ENCODE measurements at places on chromosomes 1 and 21.
A peak's percentile ranks its signal among the peaks of the same experiment; 100 is the strongest.

- peak; percentile 11 for DNase-seq
Measured at GRCh38 chr1:248243204-248243603, 12.0 kb downstream of the OR2M4 start.

DNA sequence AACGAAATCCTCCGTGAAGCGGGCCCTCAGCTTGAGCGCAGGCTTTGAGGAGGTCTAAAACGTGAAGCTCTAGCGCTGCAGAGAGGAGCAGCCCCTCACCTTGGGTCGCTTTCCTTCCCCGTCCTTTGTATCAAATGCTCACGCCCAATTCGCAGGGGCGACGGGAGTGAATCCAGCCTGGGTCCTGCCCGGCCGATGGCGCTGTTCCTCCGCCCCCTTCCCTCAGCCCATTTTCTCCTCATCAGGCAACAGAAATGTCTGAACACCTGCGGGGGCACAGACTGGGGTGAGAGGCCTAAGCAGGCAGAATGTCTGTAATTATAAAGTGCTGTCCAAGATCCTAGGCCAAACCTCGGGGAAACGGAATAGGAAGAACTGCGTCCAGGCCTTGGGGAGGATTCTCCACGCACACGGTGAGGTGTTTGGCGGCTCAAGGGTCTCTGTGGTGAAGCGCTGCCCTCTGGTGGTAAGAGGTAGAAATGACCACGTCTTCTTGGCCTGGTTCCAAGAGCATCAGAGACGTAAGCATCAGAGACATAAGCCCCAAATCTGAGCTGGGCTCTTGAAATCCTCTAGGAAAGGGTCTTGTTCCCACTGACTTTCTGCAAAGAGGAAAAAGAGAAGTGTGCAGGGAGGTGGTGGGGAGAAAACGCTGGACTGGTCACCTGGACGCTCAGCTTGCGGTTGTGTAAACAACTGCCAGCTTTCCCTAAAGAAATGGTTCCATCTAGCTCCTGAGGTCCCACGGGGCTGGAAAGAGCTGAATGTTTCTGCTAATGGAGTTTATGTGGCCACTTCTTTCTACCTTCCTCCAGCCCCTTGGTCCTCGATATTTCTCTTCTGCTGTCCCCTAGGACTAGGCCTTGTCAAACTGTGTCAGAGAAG is 92.1 kb upstream of the CD53 start:
- DNase-seq: peak; percentile 73

GRCh38 chr1:25818569-25818968 is 1.2 kb upstream of the MTFR1L start:
- DNase-seq: no peak

GRCh38 chr1:113538225-113538624 is 147.9 kb downstream of the MAGI3 start:
- DNase-seq: no peak

DNA sequence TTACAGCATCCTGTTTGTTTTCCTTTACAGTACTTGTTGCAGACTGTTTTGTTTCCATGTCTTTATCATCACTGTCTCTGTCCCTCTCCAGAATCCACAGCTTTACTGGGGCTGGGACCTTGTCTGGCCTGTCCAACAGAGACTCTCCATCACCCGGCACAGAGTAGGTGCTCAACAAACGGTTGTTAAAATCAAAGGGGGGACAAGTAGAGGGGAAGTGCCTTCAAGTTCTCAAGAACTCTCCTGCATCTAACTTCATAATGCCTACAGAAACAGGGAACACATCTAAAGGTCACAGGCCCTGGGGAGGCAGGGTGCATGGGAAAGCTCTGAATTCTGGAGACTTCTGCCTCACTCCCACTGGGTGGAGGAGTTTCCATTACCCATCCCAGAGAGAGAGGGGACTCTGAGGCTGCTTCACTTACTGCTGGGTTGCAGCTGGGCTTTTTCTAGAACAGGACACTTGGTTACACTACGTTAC is 2.3 kb upstream of the ECE1 start:
- DNase-seq: no peak

DNA sequence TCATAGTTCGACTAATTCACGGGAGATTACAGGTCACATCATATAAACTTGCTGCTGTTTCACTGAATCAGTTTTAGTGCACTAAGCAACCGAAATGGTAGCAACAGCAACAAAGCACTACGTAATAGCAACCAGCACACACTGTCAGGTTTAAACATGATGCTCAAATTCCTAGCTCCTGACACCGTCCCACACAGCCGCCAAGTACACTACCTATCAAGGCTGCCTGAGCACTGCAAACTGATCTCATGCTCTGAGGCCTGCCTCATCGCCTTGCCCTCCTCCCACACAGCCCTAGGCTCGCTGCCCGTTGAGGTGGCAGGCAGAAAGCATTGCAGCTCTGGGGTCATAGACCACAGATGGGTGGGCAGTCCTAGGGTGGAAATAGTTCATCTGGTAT is 12.4 kb downstream of the LAMC2 start:
- DNase-seq: no peak

GRCh38 chr1:88701275-88701674 is 17.2 kb downstream of the PKN2 start:
- DNase-seq: no peak

GRCh38 chr1:35030756-35031446 is 844 bp downstream of the ZMYM6 start:
- no peak for DNase-seq

- no peak for DNase-seq
Measured at GRCh38 chr1:4489486-4489885, 164.9 kb upstream of the AJAP1 start.

DNA sequence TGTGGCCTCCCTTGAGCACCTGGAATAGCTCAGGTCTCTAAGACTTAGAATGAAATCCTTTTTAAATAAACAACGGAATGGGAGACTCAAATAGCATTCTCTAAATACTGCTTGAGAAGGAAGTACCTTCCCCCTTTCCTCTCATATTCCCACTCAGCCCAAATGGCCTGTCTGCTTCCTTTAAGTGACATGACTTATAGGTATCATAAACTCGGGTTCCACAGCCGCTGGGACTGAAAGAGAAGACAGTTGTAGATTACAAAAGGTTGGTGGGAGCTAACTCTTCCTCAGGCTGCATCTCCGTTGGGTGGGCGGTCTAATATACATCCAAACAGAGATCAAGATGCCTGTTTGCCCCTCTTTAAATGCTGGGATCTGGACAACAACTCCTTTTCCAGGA is 1.2 kb upstream of the HMCN1 start:
- no peak for DNase-seq

DNA sequence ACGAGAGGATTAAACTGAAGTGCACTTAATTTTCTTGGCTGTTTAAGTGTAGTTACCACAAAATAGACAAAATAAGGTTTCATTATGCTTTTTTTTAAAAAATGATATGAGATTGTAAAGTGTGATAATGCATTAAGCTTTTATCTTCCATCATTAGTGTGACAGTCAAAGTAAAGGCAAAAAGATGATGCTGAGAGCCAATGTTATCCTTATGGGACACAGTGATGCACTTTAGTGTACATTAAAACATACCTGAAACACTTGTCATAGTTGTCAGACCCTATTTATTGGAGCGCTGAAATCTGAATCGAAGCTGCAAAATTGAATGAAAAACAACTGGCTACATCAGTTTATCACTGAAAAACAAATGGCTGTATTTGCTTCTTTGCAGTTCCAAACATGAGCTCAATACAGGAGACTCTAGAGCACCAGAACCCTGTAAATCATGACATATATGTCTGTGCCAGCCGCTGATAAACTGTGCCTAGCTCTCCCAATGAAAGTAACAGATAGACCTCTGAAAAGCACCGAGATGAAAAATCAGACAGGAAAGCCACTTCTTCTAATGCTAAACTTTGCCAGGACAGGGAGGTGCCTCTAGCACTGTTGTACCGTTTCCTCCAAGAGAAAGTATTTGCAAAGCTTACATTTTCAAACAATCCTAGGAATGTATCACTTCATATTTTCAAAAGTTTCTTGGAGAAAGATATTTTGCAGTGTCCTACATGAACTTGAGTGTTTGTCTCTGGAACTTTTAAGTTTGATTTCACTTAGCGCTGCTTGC is 120.7 kb upstream of the TMPRSS15 start:
- no peak for DNase-seq

GRCh38 chr1:189775343-189775742 is 702.3 kb downstream of the BRINP3 start:
- no peak for DNase-seq

DNA sequence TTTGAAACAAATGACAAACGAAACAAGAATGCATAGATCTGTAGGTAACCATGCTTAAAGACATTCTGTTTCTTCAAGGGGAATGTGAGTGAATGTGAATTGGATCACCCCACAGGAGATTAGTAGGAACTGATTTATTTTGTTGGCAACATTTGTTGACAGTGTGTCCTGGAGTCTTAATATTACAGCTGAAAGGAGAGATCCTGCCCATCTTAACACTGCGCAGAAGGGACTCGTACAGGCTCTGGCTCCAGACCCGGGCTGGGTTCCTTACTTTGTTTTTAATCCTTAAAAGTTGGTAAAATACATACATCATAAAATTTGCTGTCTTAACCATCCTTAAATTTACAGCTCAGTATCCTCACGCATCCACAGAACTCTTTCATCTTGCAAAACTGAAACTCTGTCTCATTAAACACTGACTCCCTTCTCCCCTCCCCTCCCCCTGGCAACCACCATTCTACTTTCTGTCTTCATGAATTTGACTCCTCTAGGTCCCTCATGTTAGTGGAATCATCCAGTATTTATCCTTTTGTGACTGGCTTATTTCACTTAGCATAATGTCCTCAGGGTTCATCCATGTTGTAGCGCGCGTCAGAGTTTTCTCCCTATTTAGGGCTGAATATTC is 74.1 kb downstream of the GALNT2 start:
- no peak for DNase-seq
